Activated naive CD4-positive, alpha-beta T cell (primary cell): ENCODE measurements at places on chromosomes 7 and 10.

DNA sequence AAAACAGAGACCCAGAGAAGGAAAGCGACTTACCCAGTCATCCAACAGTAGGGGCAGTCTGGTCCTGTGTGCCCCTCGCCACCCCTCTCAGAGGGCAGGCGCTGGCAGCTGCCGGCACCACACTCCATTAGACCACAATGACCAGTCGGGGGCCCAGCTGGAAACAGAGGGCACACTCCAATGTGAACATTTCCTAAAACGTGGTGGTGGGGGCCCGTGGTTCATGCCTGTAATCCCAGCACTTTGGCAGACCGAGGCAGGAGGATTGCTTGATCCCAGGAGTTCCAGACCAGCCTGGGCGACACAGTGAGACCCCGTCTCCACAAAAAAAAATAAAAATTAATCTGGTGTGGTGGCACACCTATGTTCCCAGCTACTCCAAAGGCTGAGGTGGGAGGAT lies 912 bp upstream of the OAT start:
- DNase-seq = no peak

GRCh38 chr7:138853448-138853847 lies 55.5 kb upstream of the ATP6V0A4 start:
- DNase-seq = no peak

- no peak for DNase-seq
Observed at GRCh38 chr10:12602521-12602920, 253.2 kb downstream of the CAMK1D start.

GRCh38 chr7:14793151-14793550 lies 109.4 kb downstream of the DGKB start:
- no peak for DNase-seq

DNA sequence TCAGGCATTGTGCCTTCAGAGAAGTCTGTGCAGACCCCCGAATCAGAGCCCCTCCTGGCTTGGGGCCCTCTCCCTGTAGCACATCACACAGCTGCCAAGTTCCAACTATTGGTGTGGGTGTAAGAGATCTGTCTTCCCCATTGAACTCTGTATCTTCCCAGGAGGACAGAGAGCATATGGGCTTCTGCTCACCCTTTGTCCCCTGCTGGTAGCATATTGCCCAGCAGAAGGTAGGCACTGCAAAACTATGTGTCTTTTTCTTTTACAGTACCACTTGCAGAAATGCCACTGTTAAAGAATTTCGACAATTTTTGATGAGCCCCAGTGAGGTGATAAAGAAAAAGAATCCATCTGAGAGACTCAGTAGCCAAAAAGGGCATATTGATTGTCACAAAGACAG lies 59.6 kb downstream of the NPY start:
- no peak for DNase-seq

GRCh38 chr7:158904599-158904998 lies 48.2 kb downstream of the DYNC2I1 start:
- no peak for DNase-seq

DNA sequence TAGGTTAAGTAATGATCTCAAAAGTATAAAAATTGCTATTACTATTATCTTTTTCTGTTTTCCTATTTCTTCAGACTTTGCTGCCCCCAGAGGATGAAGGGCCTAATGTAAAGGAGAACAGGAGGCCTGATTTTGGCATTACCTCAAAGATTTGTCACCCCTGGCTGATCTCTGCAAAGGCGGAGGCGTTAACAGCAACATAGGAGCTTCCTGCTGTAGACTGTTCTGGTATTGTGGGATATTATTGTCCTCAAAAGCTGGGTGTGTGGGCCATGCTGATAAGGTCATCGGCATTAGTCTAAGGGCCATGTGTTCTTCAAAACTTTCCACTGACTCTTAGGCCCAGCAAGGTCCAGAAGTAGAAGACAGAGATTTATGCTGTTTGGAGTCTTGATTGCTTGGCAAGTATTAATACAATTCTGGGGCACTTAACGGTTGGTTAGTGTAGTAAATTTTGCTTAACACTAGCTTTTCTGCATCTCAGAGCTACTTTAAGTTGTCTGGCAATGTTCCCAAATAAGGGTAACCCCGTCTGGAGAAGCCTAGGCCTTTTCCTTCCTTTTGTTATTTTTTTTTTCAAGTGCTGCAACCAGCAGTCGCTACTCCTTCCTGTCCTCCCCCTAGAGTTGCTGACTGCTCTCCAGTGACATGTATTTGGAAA lies 14.0 kb upstream of the ENTPD1 start:
- DNase-seq = no peak

DNA sequence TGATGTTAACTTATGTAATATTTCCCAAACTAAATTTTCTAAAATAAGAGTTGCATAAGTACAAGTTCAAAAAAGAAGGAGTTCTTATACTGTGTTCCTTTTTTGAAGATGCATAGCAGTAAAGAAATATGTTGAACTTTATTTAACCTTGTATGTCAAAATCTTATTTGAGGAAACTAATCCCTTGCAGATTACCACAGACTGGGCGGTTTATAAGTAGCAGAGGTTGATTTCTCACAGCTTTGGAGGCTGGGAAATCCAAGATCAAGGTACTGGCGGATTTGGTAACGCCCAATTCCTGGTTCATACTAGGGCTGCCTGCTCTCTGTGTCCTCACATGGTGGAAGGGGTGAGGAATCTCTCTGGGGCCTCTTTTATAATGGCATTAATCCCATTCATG lies 68.5 kb downstream of the GNAT3 start:
- DNase-seq = no peak

- peak; percentile 72 for DNase-seq
Observed at GRCh38 chr7:151017953-151018420, 6.3 kb downstream of the ATG9B start.
